HAP-1 (cell line): ENCODE measurements at places on chromosomes 16 and 17.

DNA sequence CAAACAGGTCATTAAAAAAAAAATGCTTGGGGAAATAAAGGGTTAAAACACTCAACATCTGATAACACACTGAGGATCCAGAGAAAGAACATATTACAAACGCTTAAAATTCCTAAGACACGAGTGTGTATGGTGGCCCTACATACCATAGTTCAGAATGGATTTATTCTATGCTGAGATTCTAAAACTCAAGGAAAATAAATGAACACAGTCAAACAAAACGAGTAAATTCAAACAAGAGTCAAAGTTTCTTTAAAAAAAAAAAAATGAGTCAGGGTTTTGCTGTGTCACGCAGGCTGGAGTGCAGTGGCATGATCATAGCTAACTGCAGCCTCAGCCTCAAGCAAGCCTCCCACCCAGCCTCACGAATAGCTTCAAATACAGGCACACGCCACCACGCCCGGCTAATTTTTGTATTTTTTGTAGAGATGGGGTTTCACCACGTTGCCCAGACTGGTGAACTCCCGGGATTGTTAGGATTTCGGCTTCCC, 17.4 kb downstream of the CRK start:
- DNase-seq: no peak

DNA sequence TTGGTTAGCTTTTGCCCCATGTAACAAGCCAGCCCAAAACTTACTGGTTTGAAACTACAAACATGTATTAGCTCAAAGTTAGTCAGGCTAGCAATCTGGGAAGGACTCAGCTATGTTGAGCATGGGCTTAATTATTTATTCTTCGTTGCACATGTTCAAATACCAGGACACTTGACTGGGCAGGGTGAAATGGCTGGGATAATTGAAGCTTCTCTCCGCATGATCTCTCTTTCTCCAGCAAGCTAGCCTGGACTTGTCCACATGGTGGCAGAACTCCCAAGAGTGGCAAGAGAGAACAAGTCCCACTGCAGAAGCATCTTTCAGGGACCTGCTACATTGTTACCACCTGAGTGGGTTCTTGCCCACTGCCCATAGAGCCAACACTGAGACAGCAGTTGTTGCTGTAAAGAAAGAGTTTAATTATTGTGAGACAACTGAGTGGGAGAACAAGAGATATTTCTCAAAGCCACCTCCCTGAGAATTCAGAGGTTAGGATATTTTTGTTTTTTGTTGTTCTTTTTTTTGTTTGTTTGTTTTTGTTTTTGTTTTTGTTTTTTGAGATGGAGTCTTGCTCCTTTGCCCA, 16.8 kb upstream of the ATF7IP2 start:
- DNase-seq: no peak

DNA sequence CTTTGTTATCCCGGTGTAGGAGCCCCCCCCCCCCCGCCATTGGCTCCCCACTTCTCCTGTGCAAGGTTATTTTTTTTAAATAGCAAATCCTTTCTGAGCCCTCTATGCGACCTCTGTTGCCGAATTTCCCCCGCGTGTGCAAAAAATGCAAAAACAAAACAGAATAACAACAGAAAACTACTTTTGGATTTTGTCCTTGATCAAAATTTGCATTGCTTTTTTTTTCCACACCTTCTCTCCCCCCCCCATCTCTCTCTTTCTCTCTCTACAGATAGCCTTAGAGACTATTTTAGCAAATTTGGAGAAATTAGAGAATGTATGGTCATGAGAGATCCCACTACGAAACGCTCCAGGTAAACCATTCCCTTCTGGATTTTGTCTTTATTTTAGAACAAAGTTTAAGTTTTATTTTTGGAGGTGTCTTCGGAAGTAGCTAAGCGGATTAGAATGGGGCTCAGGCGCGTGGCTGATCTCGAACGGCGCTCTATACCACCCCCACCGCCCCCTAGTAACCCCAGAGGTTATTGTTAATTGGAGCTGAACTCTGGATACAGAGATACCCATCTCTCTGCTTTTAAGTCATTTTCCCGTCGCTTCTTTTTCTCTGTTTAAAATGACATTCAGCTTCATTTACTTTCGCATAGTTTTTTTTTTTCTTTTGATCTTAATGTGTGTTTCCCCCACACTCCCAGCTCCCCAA, 1.0 kb downstream of the MSI2 start:
- peak; percentile 42 for DNase-seq

GRCh38 chr16:11396241-11397048, 51.2 kb downstream of the RMI2 start:
- DNase-seq: peak; percentile 89

DNA sequence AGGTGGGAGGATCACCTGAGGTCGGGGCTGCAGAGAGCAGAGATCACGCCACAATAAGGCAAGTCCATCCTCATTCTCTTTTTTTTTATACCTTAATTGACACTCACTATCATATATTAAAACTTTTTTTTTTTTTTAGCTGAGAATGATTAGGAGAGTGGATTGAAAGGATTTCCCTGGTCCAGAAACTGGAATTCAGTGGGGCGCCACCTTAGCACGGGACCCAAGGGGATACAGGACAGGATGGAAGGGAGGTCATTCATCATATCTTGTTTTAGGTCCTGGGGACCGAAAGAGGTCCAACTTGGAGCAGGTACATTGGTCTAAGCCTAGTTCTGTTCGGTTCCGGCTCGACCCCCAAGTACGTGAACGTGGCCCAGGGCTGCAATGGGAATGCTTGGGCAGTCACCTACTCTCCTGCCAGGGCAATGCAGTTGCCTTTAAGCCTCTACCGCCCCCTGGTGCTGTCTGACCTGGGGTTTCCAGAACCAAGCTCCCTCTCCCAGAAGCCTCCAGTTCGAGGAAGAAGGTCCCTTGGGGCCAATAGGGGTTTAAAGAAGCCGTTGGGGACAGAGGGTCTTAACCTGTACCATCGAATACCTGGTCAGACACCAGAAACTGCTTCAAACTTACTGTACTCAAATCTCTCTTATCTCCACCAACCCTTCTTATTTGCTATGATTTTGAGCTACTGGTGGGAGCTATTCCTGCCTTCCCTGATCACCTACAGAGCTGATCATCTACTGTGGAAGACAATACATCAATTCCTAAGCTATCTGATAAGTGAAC, 19.9 kb upstream of the GPATCH8 start:
- peak; percentile 90 for DNase-seq
